ENCODE measurements at places on chromosomes 1 and 21. TPM values are rescaled to one million over a fixed set of nuclear protein-coding genes. Genes with fewer than 3 reads are reported as not detected.

Gene LYPD8
- total RNA-seq = not detected

Gene PCSK9
- not detected for total RNA-seq

Gene FOXD2
- total RNA-seq = 0.50 TPM

Gene GPA33
- 3.0 TPM for total RNA-seq

Gene DTL
- total RNA-seq = 54.7 TPM

Gene C1orf226
- total RNA-seq = not detected

Gene TBX15
- not detected for total RNA-seq

- no peak overlapping the region for H3K27ac ChIP-seq
- H3K4me3 ChIP-seq = no peak overlapping the region
- no peaks in the 10 kb centered on the region for H3K4me1 ChIP-seq
Measured at GRCh38 chr1:21042929-21043605, 133.6 kb downstream of the EIF4G3 start.

DNA sequence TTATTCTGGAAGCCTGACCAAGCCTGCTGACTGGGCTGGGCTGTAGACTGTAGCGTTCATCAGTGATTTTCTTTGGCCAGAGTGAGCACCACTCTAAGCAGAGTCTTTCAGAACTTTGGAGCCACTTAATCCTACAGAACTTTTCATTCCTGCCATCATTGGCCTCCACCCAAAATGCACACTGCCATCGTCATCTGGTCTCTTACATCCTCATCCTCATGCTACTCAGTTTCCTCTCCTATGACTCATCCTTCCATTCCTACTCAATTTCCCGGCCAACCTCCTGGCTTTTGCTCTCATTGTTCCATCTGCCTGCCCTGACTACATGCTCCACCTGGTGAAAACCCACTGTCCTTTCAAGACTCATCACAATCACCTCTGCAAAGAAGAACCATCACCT, 233.8 kb upstream of the USP25 start:
- no peak overlapping the region for H3K4me3 ChIP-seq
- no peak for DNase-seq
- no peak overlapping the region for H3K27ac ChIP-seq
- H3K27me3 ChIP-seq = no peaks in the 10 kb centered on the region
- peaks cover 1% of the 10 kb centered on the region for H3K4me1 ChIP-seq

DNA sequence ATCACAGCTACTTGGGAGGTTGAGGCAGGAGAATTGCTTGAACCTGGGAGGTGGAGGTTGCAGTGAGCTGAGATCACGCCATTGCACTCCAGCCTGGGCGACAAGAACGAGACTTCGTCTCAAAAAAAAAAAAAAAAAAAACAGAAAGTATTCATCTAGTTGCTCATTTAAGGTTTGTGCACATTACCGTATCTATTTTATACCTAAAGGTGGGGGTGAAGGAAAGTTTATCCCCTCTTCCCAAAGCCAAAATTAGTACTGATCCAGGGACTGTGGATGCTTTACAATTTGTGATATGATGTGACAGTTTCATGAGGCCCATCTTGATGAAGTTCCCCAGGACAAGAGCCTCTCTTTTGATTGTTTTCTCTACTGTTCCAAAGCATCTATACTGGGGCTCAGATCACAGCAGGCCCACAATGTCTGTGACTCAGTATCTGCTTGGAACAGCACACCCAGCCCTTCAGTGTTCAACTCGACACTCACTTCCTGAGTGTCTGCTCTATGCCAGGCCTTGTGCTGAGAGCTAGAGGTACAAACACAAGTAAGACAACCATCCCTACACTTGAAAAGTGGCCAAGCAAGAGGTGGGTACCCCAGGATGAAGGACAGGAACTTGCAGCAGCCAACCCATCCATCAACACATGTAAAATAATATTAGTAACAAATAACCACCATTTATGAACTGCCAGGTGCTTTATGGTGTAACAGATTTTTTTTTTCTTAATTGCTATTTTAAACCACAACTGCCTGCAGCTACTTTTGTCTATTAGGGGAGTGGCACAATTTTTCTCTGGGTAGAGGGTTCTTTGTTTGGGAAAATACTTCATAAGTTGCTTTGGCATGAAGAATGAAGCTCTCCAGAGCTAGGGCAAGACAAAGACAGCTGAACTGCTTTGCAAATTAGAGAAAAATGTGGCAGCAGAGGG, 29.0 kb upstream of the KHDRBS1 start:
- H3K4me1 ChIP-seq = peaks cover 42% of the 10 kb centered on the region
- H3K4me3 ChIP-seq = peak overlapping the region; percentile 41
- peaks cover 4% of the 10 kb centered on the region for H3K36me3 ChIP-seq
- no peak for DNase-seq

DNA sequence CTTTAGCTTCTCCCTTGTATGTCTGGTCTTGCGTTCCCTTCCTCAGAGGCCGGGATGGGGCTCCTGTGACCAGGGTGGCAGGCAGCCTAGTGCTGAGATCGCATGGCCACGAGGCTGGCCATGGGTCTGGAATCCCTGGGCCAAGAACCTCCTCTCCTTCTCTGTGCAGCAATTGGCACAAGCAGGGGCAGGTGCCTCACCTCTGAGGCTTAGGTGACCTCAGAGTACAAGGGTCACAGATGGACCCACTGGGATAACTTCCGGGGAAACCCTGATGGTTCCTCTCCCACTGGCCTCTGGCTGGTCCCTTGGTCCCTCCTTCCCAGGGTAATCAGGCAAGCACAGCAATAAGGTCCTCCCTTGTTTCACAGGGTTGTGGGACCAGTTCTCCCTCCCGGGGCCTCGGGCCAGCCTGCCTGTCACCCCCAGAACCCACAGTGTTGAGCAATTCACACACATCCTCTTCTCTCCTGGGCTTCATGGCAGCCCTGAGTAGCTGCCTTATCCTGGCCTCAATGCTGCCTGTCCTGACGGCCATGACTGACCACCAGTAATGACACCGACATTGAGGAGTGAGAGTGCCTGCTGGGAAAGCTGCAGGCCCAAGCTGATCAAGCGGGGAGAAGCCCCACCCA, 38.6 kb downstream of the BMP8A start:
- H3K27me3 ChIP-seq = no peaks in the 10 kb centered on the region
- H3K36me3 ChIP-seq = peaks cover 8% of the 10 kb centered on the region
- DNase-seq = peak; percentile 14
- H3K4me1 ChIP-seq = peaks cover 10% of the 10 kb centered on the region
- no peak overlapping the region for H3K27ac ChIP-seq

DNA sequence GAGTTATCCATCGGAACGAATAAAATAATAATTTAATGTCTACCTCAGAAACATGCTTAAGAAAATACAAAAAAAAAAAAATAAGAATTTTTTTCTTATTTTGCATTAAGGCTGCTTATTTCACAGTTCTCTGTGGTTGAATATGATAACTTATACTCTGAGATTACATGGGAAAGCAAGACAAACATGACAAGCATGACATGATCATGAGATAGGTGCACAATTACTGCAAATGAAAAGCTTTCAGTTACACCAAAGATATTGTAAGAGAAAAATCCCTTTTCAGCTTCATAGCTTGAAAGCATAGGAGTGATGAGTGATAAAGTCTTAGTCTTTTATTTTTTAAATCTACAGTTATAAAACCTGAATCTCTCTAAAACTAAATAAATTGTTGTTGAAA, 154.1 kb downstream of the BRINP3 start:
- no peak for DNase-seq
- H3K27me3 ChIP-seq = no peaks in the 10 kb centered on the region
- no peak overlapping the region for H3K4me3 ChIP-seq
- no peaks in the 10 kb centered on the region for H3K4me1 ChIP-seq

- peak overlapping the region; percentile 27 for H3K27ac ChIP-seq
- H3K36me3 ChIP-seq = no peaks in the 10 kb centered on the region
- peaks cover 4% of the 10 kb centered on the region for H3K4me1 ChIP-seq
- H3K4me3 ChIP-seq = peak overlapping the region; percentile 88
- H3K27me3 ChIP-seq = peaks cover 29% of the 10 kb centered on the region
Measured at GRCh38 chr1:26225033-26225831, 8.8 kb upstream of the CEP85 start.

DNA sequence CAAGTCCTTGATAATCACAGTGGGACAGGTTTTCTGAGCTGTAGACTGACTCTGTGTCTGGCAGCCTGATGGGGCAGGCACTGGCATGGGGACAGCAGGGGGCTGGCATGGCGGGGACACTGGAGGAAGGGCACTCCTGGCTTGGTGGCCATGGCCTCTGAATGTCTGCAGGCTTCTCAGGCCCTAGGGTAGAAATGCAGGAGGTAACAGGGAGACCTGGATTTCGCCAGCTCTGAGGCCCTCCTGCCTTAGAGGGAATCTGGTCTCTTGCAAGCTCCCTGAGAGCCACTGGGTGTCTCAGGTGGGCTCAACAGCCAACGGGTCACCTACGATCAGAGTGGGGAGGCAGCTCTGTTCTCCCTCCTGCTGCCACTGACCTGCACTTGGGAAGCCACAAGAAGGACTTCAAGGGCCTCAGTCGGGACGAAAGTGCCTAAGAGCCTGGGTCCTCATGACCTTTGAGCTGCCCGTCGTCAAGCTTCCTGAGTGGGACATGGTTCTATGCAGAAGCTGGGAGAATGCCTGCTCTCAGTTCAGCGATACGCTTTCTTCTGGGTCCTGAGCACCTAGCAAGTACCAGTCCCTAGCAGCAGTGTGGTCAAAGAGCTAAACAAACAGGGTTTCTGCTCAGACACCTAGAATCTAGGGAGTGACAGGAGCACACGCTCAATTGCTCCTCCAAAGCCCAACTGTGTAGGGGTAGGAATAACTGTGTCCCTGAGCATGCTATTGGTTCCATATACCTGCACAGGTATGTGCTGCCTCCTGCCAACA, 569.0 kb downstream of the PTPRU start:
- no peak overlapping the region for H3K4me3 ChIP-seq
- no peak overlapping the region for H3K27ac ChIP-seq
- H3K4me1 ChIP-seq = no peaks in the 10 kb centered on the region
- H3K27me3 ChIP-seq = no peaks in the 10 kb centered on the region
- DNase-seq = no peak

- H3K36me3 ChIP-seq = peaks cover 4% of the 10 kb centered on the region
- no peak for DNase-seq
- peaks cover 45% of the 10 kb centered on the region for H3K4me1 ChIP-seq
- no peaks in the 10 kb centered on the region for H3K27me3 ChIP-seq
Measured at GRCh38 chr1:2294033-2294724, 66.1 kb downstream of the SKI start.

- H3K36me3 ChIP-seq = no peaks in the 10 kb centered on the region
- H3K4me1 ChIP-seq = no peaks in the 10 kb centered on the region
- no peak overlapping the region for H3K4me3 ChIP-seq
- no peak overlapping the region for H3K27ac ChIP-seq
- no peak for DNase-seq
Measured at GRCh38 chr1:59718064-59718988, 96.4 kb upstream of the HOOK1 start.

DNA sequence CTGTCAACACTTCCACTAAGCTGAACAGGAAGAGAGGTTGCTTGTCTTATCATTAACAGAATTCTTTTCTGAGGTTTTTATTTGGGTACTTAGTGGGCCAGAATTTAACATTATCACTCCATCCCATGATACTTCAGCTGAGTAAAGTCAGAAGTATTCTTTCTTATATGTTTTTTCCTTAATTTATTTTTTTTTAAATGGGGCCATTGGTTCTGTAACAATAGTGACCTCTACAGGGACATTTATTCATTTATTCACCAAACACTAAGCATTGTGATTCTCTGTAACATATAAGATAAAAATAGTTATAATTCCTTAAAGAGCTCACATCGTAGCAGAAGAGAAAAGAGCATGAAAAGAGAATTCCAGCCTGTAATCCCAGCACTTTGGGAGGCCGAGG, 9.8 kb downstream of the GREM2 start:
- H3K27ac ChIP-seq = no peak overlapping the region
- H3K4me1 ChIP-seq = no peaks in the 10 kb centered on the region
- H3K36me3 ChIP-seq = no peaks in the 10 kb centered on the region
- peaks cover 2% of the 10 kb centered on the region for H3K27me3 ChIP-seq
- H3K4me3 ChIP-seq = no peak overlapping the region
- no peak for DNase-seq

GRCh38 chr21:29293495-29293894, 5.2 kb upstream of the BACH1 start:
- H3K36me3 ChIP-seq = peaks cover 2% of the 10 kb centered on the region
- no peak for DNase-seq
- H3K4me1 ChIP-seq = peaks cover 4% of the 10 kb centered on the region

GRCh38 chr21:39313042-39313570, 326 bp downstream of the BRWD1 start:
- H3K36me3 ChIP-seq = peaks cover 13% of the 10 kb centered on the region
- peaks cover 4% of the 10 kb centered on the region for H3K27me3 ChIP-seq
- DNase-seq = no peak
- H3K4me3 ChIP-seq = peak overlapping the region; percentile 95
- H3K4me1 ChIP-seq = peaks cover 21% of the 10 kb centered on the region

GRCh38 chr21:16534408-16535101, 804.8 kb downstream of the USP25 start:
- no peaks in the 10 kb centered on the region for H3K27me3 ChIP-seq
- no peaks in the 10 kb centered on the region for H3K4me1 ChIP-seq
- no peak overlapping the region for H3K4me3 ChIP-seq
- H3K27ac ChIP-seq = no peak overlapping the region

GRCh38 chr1:181430015-181430885, 53.1 kb upstream of the CACNA1E start:
- no peak for DNase-seq
- no peaks in the 10 kb centered on the region for H3K36me3 ChIP-seq
- peaks cover 21% of the 10 kb centered on the region for H3K27me3 ChIP-seq
- no peak overlapping the region for H3K27ac ChIP-seq
- no peaks in the 10 kb centered on the region for H3K4me1 ChIP-seq
- H3K4me3 ChIP-seq = no peak overlapping the region

DNA sequence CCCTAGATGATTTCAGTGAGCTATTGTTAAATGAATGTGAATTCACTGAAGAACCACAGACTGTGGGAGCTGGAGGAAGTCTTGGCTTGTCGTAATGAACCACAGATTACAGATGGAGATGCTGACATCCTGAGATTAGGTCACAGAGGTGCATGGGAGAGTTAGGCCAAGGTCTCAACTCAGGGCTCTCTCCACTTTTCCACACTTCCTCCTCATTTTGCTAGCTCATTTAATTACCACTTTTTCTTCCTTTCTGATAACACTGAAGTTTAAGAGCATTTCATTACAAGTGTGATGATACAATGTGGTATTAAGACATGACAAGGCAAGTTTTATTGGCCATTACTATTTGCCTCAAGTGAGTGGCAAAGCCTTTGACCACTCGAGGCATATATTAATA, 30.8 kb downstream of the ST6GALNAC3 start:
- DNase-seq = no peak
- peaks cover 4% of the 10 kb centered on the region for H3K36me3 ChIP-seq
- peaks cover 26% of the 10 kb centered on the region for H3K4me1 ChIP-seq
- peaks cover 26% of the 10 kb centered on the region for H3K27me3 ChIP-seq

GRCh38 chr1:119686661-119687060, 25.1 kb upstream of the PHGDH start:
- H3K4me1 ChIP-seq = no peaks in the 10 kb centered on the region
- no peak overlapping the region for H3K27ac ChIP-seq
- H3K4me3 ChIP-seq = no peak overlapping the region
- DNase-seq = no peak
